Endothelial cell of umbilical vein (primary cell): ENCODE measurements at places on chromosomes 4 and X. TPM values are rescaled to one million over a fixed set of nuclear protein-coding genes. Genes with fewer than 3 reads are reported as not detected.

DNA sequence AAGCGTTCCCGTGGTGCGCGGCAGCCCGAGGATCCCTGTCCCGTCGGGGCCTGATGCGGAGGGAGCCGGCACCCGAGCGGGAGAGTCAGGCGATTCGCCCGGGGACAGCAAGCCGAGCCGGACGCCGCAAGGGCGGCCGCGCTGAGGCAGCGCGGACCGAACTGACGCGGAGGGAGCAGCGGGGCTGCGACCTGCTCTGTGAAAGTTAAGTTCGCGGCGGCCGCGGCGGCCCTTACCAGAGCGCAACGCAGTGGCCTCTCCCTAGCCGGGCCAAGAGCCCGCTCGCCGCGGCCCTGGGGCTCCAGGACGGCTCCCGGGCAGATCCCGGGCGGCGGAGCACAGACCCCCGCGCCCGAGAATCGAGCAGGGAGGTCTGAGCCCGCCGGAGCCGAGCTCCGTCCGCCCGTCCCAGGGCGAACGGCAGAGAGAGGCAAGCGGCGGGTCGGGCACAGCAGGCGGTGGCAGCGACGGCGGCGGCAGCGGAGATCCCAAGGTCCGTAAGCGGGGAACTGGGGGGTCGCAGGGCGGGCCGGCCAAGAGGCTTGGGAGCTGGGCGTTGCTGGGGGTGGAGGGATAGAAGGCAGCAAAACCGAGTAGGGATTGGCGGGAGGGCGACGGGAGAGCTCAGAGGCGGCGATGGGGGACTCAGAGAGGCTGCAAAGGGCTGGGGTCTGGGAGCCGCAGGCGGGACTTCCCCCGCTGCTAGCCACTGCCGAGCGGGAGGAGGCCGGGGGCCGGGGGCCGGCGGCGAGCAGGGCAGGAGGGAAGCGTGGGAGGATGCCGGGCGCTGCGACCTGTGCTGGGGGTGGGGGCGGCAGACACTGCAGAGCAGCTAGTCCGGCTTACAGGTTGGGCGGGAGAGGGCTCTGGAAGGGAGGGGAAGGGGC lies 1.0 kb downstream of the GPR50 start:
- H3K4me3 ChIP-seq: no peak overlapping the region
- H3K27me3 ChIP-seq: peaks cover 17% of the 10 kb centered on the region
- H3K4me1 ChIP-seq: no peaks in the 10 kb centered on the region
- H3K36me3 ChIP-seq: no peaks in the 10 kb centered on the region
- DNase-seq: peak; percentile 1

GRCh38 chr4:54225598-54226403 lies 3.3 kb upstream of the PDGFRA start:
- no peaks in the 10 kb centered on the region for H3K36me3 ChIP-seq
- no peak overlapping the region for H3K27ac ChIP-seq
- peaks cover 26% of the 10 kb centered on the region for H3K4me1 ChIP-seq
- no peak for DNase-seq
- H3K27me3 ChIP-seq: peaks cover 63% of the 10 kb centered on the region
- H3K4me3 ChIP-seq: peak overlapping the region; percentile 22

DNA sequence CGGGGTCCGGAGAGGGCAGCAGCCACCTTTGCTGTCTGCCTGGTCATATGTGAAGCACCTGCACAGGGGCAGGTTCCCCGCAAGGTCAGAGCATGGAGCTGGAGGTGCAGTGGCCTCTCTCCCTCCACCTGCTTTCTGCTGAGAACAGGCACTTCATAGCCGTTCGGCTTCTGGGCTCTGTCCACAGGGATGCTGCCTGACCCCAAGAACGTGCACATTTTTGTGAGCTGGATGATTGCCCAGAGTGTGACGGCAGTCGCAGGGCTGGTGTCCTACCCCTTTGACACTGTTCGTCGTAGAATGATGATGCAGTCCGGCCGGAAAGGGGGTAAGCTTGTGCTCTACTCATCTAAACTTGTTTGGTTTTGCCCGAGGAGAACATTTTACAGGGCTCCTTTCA lies 2.5 kb downstream of the SLC25A4 start:
- H3K36me3 ChIP-seq: peaks cover 2% of the 10 kb centered on the region
- H3K4me1 ChIP-seq: peaks cover 10% of the 10 kb centered on the region
- no peak overlapping the region for H3K27ac ChIP-seq

- no peaks in the 10 kb centered on the region for H3K4me1 ChIP-seq
- no peaks in the 10 kb centered on the region for H3K27me3 ChIP-seq
Measured at GRCh38 chrX:42442745-42443144, 335.2 kb downstream of the PPP1R2C start.

GRCh38 chrX:38664285-38664684 lies 102.9 kb downstream of the TSPAN7 start:
- H3K36me3 ChIP-seq: no peaks in the 10 kb centered on the region
- H3K27ac ChIP-seq: no peak overlapping the region
- no peaks in the 10 kb centered on the region for H3K4me1 ChIP-seq
- DNase-seq: peak; percentile 20
- H3K4me3 ChIP-seq: no peak overlapping the region

- no peak overlapping the region for H3K4me3 ChIP-seq
- no peak overlapping the region for H3K27ac ChIP-seq
- DNase-seq: no peak
Measured at GRCh38 chr4:46890056-46890455, 19.0 kb downstream of the COX7B2 start.

- H3K4me3 ChIP-seq: no peak overlapping the region
- no peaks in the 10 kb centered on the region for H3K27me3 ChIP-seq
- no peaks in the 10 kb centered on the region for H3K36me3 ChIP-seq
Measured at GRCh38 chr4:105140684-105141490, 5.8 kb upstream of the TET2 start.

DNA sequence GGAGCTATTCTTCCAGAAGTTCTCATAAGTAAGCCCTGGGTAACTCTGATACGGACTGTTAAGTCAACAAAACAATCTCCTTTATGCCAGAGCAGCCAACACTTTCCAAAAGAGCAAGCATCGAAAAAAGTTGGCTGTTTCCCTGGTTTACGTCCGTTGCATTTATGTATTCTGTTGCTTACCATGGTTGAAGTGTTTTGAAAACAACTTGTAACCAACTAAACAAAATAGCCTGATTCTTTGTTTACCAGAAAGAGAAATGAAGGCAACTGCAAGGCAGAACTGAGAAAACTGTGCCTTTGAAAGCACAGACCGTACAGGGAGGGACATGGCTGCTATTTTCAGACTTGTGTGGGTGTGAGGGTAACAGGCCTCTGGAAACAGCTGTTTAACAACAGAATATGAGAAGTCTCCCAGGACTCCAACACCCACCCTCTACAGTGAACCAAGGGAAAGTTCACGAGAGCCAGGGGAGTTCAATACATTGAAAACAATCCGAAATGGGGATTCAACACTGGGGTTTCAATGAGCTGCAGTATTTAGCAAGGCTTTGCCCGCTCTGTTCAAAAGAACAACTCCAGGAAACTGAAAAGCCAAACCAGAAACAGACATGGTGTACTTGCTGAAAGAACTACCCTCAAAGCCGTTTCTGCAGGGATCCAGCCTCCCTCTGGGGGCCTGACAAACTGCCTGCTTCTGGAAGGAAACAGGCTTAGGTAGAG lies 95.8 kb upstream of the EGFL6 start:
- H3K27me3 ChIP-seq: no peaks in the 10 kb centered on the region
- H3K27ac ChIP-seq: no peak overlapping the region
- no peak overlapping the region for H3K4me3 ChIP-seq
- H3K4me1 ChIP-seq: peaks cover 9% of the 10 kb centered on the region
- no peaks in the 10 kb centered on the region for H3K36me3 ChIP-seq

DNA sequence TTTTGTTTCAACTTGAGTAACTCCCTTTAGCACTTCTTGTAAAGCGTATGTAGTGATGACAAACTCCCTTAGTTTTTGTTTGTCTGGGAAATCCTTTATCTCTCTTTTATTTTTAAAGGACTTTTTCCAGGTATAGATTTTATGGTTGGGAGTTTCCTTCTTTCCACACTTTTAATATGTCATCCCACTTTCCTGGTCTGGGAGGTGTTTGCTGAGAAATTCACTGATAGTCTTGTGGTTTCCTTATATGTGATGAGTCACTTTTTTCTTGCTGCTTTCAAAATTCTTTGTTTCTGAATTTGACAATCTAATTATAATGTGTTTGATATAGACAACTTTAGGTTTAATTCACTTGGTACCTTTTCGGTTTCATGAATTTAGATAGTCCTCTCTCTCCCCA lies 353.9 kb downstream of the GPAT3 start:
- no peak overlapping the region for H3K4me3 ChIP-seq
- no peaks in the 10 kb centered on the region for H3K27me3 ChIP-seq
- H3K36me3 ChIP-seq: no peaks in the 10 kb centered on the region

The PLXNB3 gene
- 19.0 and 27.1 TPM in 2 replicates for polyA plus RNA-seq

The MEPE gene
- polyA plus RNA-seq: not detected in 2 replicates
